ENCODE measurements at places on chromosomes 11 and 22. TPM values are rescaled to one million over a fixed set of nuclear protein-coding genes. Genes with fewer than 3 reads are reported as not detected.

The ACTN3 gene
- not detected for total RNA-seq

The PATE4 gene
- total RNA-seq: not detected

The FOLR3 gene
- total RNA-seq: 29.0 TPM

The SHANK3 gene
- total RNA-seq: 59.9 TPM

The SUSD2 gene
- total RNA-seq: 277 TPM

The SCGB1A1 gene
- 5.4 TPM for total RNA-seq

The ZNF214 gene
- total RNA-seq: 3.7 TPM

The SAC3D1 gene
- 10.2 TPM for total RNA-seq

The SCGB1D2 gene
- total RNA-seq: not detected

The STK33 gene
- 9.4 TPM for total RNA-seq

The TPBGL gene
- 0.64 TPM for total RNA-seq

The IGSF22 gene
- 1.2 TPM for total RNA-seq

The ARHGAP8 gene
- 18.1 TPM for total RNA-seq

The MS4A14 gene
- total RNA-seq: 10.3 TPM

The IGLL1 gene
- total RNA-seq: not detected

The SLC16A8 gene
- total RNA-seq: not detected

The PLAAT2 gene
- 4.2 TPM for total RNA-seq

The CD248 gene
- total RNA-seq: 10.0 TPM

The OR51E1 gene
- total RNA-seq: not detected

The MS4A6A gene
- total RNA-seq: 112 TPM

The MAPK11 gene
- 26.1 TPM for total RNA-seq

The C22orf31 gene
- not detected for total RNA-seq

The CATSPERZ gene
- total RNA-seq: not detected

The TIMM10 gene
- 34.7 TPM for total RNA-seq

The MFRP gene
- not detected for total RNA-seq

The LRRC10B gene
- 0.29 TPM for total RNA-seq

The PAMR1 gene
- 12.4 TPM for total RNA-seq

The TMEM151A gene
- 0.41 TPM for total RNA-seq

The CHRM1 gene
- 4.7 TPM for total RNA-seq

The TREH gene
- 0.46 TPM for total RNA-seq

The OR52A1 gene
- total RNA-seq: not detected

The PTS gene
- total RNA-seq: 22.5 TPM

The TMEM191B gene
- 2.1 TPM for total RNA-seq

The CCDC134 gene
- total RNA-seq: 7.3 TPM

The TRPM5 gene
- not detected for total RNA-seq

The FANCF gene
- 7.3 TPM for total RNA-seq

The MYO18B gene
- total RNA-seq: 0.14 TPM

The SLC35F2 gene
- 8.8 TPM for total RNA-seq

The ACR gene
- 4.5 TPM for total RNA-seq

The PIK3C2A gene
- 96.8 TPM for total RNA-seq

The IRAG1 gene
- 18.0 TPM for total RNA-seq

The UFD1 gene
- total RNA-seq: 43.1 TPM

The PHF21B gene
- total RNA-seq: 0.12 TPM

The SMPD1 gene
- total RNA-seq: 51.9 TPM

The RIMBP3C gene
- 0.41 TPM for total RNA-seq

The KRTAP5-7 gene
- 0.46 TPM for total RNA-seq

The ARHGAP42 gene
- total RNA-seq: 19.8 TPM

The VSIG10L2 gene
- total RNA-seq: not detected

The GGTLC3 gene
- 13.1 TPM for total RNA-seq

The UBQLNL gene
- total RNA-seq: 0.72 TPM

The GAL3ST3 gene
- total RNA-seq: not detected

The SLC22A12 gene
- not detected for total RNA-seq

The APIP gene
- total RNA-seq: 26.5 TPM

The UPB1 gene
- 1.5 TPM for total RNA-seq

The RIBC2 gene
- not detected for total RNA-seq

The MFNG gene
- total RNA-seq: 53.5 TPM

The ST3GAL4 gene
- 39.2 TPM for total RNA-seq

The OR4C11 gene
- not detected for total RNA-seq

Data from upper lobe of right lung (tissue), 1 donor.